ENCODE measurements at places on chromosomes 3 and 15.

DNA sequence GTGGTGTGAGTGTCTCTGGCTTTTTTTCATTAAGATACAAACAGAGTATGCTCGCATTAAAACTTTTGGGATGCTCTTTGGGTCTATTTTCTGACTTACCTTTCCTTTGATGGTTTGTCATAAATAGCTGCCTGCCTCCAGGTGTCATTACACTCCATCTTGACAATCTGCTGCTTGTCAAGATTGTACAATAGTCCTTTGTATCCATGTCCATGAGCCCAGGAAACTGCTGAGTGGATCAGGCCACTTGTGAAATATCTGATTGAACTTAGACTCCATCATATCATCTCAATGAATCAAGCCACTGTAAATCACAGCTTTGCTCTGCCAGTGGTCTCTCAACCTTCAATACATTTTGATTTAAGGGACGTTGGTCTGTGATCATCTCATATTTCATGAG is 135.2 kb downstream of the ECT2 start:
- no peak overlapping the region for H3K27ac ChIP-seq
- H3K36me3 ChIP-seq: peaks cover 8% of the 10 kb centered on the region
- peaks cover 8% of the 10 kb centered on the region for H3K4me1 ChIP-seq
- H3K27me3 ChIP-seq: no peaks in the 10 kb centered on the region
- no peak overlapping the region for H3K4me3 ChIP-seq

GRCh38 chr15:98712845-98713584 is 64.7 kb downstream of the IGF1R start:
- peaks cover 51% of the 10 kb centered on the region for H3K4me1 ChIP-seq
- peak overlapping the region; percentile 57 for H3K27ac ChIP-seq
- peaks cover 52% of the 10 kb centered on the region for H3K36me3 ChIP-seq
- peaks cover 3% of the 10 kb centered on the region for H3K27me3 ChIP-seq
- no peak for DNase-seq

DNA sequence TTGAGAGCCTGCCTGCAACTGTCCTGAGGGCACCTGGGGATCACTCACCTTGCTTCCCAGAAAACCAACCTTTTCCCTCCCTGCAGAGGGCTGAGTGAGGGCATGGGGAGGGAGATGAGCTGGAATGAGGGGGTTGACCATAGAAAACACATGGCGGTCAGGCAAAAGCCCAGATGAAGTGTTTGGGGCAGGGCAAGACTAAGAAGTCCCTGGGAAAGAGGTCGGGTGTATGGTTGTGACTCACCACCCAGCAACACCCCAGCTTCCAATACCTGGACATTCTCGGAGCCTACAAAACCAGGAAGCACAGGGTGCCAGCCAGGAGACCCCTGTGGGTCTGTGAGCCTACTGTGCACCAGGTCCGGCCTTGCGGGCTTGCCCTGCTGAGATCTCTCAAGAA is 95.3 kb upstream of the ATP2B2 start:
- peaks cover 50% of the 10 kb centered on the region for H3K27me3 ChIP-seq
- no peak overlapping the region for H3K27ac ChIP-seq
- DNase-seq: no peak
- H3K4me1 ChIP-seq: peaks cover 15% of the 10 kb centered on the region

- H3K36me3 ChIP-seq: no peaks in the 10 kb centered on the region
- H3K27me3 ChIP-seq: no peaks in the 10 kb centered on the region
- peak overlapping the region; percentile 12 for H3K27ac ChIP-seq
- peaks cover 38% of the 10 kb centered on the region for H3K4me1 ChIP-seq
- no peak for DNase-seq
These were observed 48.1 kb downstream of the OSBPL10 start for GRCh38 chr3:31932990-31933389.

DNA sequence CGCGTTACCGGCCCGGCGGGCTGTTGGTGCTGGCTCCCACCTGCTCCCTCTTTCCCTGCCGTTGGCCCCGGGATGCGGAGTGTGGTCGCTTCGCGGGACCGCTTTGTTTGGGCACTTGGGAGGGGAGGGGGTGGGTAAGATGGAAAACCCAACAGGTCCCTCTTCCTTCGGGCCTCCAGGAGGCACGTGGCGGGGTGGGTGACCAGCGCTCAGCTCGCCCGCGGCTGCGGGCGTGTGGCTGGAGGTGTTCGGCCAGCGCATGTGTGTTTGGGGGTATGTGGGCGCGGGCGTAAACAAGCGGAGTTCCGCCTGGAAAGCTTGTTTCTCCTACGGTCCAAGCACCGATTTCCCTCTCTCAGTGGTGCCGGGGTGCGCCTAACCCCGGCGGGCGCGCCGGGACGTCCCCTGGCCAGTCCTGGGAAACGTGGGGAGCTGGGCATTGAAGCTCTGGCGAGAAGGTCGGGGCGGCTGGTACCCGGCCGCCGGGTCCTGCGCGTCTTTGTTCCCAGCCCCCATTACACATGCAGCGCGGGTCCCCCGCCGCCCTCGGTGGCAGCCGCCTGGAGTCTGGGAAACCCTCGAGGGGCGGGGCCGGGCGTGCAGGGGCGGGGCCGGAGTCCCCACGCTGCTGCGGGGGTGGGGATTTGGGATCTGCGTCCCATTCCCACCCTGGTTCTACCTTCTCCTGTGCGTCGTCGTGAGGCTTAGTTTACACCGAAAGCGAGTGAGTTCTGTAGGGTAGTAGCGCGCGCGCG is 1.4 kb downstream of the ACVR2B start:
- peaks cover 9% of the 10 kb centered on the region for H3K27me3 ChIP-seq
- peaks cover 51% of the 10 kb centered on the region for H3K4me1 ChIP-seq
- H3K27ac ChIP-seq: peak overlapping the region; percentile 98
- peak overlapping the region; percentile 99 for H3K4me3 ChIP-seq
- peaks cover 28% of the 10 kb centered on the region for H3K36me3 ChIP-seq

DNA sequence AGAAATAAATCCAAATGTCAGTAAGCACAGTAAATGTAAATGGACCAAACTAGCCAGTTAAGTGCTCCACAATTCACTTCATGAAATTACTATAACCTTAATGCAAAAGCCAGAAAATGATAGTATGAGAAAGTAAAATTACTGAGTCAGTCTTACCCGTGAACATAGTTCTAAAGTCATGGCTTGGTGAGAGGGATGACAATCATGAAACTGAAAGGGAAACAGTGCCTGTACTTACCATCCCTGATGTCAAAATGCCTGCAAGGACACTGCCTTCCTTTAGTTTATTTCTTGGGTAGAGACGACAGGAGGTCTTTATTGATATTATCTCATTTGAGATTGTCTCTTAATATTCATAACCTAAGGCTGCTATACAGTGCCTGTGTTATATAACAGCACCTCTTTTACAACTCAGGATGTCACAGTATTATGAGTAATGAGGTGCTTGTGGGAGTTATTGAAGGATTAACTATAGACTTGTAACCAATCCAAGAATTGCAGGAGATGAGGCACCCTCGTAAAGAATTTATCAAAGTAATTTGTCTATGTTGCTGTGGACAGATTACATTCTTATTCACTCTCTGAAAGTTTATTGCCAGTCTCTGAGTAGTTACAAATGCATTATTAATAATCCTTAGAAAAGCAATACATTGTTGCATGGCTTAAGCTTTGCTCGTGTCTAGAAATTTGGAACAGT is 142.9 kb upstream of the BFSP2 start:
- peaks cover 8% of the 10 kb centered on the region for H3K36me3 ChIP-seq
- H3K27me3 ChIP-seq: peaks cover 4% of the 10 kb centered on the region
- H3K27ac ChIP-seq: no peak overlapping the region

GRCh38 chr3:56458496-56459103 is 9.7 kb downstream of the ERC2 start:
- H3K36me3 ChIP-seq: no peaks in the 10 kb centered on the region
- H3K27me3 ChIP-seq: peaks cover 9% of the 10 kb centered on the region
- H3K27ac ChIP-seq: peak overlapping the region; percentile 93
- H3K4me1 ChIP-seq: peaks cover 18% of the 10 kb centered on the region
- DNase-seq: no peak

DNA sequence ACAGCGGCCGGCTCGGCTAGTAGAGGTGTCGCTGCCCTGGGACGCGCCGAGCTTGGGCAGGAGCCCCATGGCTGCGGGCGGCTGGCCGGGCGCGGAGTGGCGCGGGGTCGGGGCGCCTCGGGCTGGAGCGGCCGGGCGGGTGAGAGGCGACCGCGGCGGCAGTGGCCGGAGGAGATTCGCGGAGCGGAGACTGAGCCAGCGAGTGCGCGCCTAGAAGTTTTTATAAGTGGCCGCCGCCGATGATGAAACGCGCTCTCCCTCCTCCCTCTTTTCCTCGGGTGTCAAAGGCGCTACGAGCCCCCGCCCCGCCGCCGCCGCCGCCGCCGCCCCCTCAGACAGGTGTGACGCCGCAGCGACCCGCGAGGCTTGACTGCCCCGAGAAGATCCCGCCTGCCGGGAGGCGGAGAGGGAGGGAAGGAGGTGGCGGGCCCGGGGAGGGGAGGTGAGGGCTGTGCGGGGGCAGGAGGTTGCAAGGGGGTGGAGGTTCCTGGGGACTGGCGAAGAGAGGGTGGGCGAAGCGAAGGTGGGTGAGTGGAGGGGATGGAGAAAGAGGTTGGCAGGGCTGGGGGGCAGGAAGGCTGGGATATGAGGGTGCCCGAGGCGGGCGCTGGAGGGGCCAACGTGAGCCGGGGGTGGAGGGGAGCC is at the start of gene SLCO2A1:
Gene SLCO2A1 (minus strand): TSS at position 192 of the 645 bp plus-strand sequence. CDS start 123 bp downstream, at position 69.
- peaks cover 50% of the 10 kb centered on the region for H3K4me1 ChIP-seq
- peak within 1 kb of the TSS; percentile 91 for H3K27ac ChIP-seq
- H3K36me3 ChIP-seq: no peaks in the 10 kb centered on the region
- H3K4me3 ChIP-seq: peak within 1 kb of the TSS; percentile 93
- peak; percentile 82 for DNase-seq

DNA sequence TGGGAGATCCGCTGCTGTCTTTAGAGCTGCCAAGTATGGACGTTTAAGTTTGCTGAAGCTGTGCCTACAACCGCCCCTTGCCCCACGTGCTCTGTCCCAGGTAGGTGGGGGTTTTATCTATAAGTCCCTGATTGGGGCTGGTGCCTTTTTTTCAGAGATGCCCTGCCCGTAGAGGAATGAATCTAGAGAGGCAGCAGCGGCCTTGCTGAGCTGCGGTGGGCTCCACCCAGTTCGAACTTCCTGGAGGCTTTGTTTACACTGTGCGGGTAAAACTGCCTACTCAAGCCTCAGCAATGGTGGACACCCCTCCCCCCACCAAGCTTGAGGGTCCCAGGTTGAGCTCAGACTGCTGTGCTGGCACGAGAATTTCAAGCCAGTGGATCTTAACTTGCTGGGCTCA is 83.4 kb upstream of the FGF7 start:
- no peak overlapping the region for H3K27ac ChIP-seq
- H3K4me1 ChIP-seq: peaks cover 5% of the 10 kb centered on the region
- peaks cover 53% of the 10 kb centered on the region for H3K36me3 ChIP-seq
- DNase-seq: no peak
- no peak overlapping the region for H3K4me3 ChIP-seq

- peaks cover 3% of the 10 kb centered on the region for H3K27me3 ChIP-seq
- H3K27ac ChIP-seq: no peak overlapping the region
- no peaks in the 10 kb centered on the region for H3K36me3 ChIP-seq
- H3K4me1 ChIP-seq: no peaks in the 10 kb centered on the region
These were observed 170.6 kb downstream of the MYRIP start for GRCh38 chr3:39980058-39980457.

GRCh38 chr3:176055836-176056235 is 1141.4 kb downstream of the TBL1XR1 start:
- H3K4me3 ChIP-seq: no peak overlapping the region
- no peak for DNase-seq
- no peaks in the 10 kb centered on the region for H3K36me3 ChIP-seq
- no peaks in the 10 kb centered on the region for H3K27me3 ChIP-seq

DNA sequence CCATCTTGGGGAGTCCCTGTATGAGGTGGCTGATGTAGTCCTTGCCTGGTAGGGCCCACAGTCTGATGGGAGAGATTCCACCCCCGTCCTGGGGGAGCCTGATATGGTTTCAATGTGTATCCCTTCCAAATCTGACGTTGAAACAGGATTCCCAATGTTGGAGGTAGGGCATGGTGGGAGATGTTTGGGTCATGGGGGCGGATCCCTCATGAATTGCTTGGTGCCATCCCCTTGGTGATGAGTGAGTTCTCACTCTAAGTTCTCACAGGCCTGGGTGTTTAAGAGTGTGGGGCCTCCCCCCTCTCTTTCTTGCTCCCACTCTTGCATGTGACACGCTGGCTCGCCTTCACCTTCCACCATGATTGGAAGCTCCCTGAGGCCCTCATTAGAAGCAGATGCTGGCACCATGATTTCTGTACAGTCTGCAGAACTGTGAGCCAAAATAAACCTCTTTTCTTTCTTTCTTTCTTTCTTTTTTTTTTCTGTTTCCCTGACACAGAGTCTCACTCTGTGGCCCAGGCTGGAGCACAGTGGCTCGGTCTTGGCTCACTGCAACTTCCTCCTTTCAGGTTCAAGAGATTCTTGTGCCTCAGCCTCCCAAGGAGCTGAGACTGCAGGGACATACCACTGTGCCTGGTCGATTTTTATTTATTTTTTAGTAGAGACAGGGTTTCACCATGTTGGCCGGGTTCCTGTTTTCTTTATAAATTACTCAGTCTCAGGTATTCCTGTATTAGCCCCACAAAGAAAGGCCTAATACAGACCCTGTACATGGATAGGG is 28.6 kb downstream of the ITGA11 start:
- H3K27ac ChIP-seq: no peak overlapping the region
- H3K27me3 ChIP-seq: peaks cover 11% of the 10 kb centered on the region
- H3K4me3 ChIP-seq: no peak overlapping the region
- peaks cover 7% of the 10 kb centered on the region for H3K4me1 ChIP-seq
- H3K36me3 ChIP-seq: no peaks in the 10 kb centered on the region
- DNase-seq: no peak

DNA sequence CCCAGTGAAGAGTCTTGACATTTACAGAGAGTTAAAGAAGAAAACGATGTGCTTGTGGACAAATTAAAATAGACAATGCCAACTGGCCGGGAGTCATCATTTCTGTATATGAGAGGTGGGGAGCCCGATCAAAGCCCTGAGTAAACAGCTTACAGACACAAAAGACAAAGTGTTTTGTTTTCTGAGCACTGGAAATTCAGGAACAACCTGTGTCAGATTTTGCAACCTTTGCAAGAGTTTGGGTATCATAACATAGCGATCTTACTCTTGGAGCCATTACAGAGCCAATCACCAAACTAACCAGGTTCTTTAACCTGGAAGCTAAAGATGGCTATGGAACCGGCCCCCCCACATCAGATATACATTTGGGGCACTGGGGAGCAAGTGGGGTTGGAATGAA is 101.9 kb upstream of the LRIG1 start:
- no peak overlapping the region for H3K4me3 ChIP-seq
- H3K27me3 ChIP-seq: peaks cover 5% of the 10 kb centered on the region
- H3K27ac ChIP-seq: no peak overlapping the region
- no peak for DNase-seq

DNA sequence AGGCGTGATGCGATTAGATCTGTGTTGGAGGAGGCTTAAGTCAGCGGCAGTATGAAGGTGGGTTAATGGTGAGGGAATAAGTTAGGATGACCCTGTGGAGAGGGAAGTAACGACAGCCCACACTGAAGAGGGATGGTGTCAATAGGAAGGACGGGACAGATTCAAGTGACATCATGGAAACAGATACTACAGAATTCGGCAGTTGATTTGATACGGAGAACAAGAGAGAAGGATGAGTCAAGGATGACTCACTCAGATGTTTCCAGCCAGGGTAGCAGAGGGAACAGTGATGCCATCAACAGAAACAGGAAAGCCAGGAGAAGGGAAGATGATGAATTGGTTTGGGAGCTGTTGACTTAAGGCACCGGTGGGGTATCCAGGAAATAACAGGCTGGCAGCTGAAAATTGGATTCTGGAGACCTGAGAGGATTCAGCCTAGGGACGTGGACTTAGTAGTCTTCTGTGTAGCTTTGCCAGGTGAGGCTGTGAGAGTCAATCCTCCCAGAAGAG is 38.0 kb downstream of the SHC4 start:
- no peaks in the 10 kb centered on the region for H3K36me3 ChIP-seq
- no peak for DNase-seq
- peaks cover 37% of the 10 kb centered on the region for H3K4me1 ChIP-seq

Measured in nephron progenitor cell (in vitro differentiated cells).